ENCODE measurements at places on chromosomes 4 and X.

GRCh38 chr4:68319040-68319439, 30.9 kb downstream of the YTHDC1 start:
- no peak for DNase-seq

- DNase-seq = peak; percentile 3
Measured at GRCh38 chr4:10087152-10087791, 29.3 kb downstream of the WDR1 start.

DNA sequence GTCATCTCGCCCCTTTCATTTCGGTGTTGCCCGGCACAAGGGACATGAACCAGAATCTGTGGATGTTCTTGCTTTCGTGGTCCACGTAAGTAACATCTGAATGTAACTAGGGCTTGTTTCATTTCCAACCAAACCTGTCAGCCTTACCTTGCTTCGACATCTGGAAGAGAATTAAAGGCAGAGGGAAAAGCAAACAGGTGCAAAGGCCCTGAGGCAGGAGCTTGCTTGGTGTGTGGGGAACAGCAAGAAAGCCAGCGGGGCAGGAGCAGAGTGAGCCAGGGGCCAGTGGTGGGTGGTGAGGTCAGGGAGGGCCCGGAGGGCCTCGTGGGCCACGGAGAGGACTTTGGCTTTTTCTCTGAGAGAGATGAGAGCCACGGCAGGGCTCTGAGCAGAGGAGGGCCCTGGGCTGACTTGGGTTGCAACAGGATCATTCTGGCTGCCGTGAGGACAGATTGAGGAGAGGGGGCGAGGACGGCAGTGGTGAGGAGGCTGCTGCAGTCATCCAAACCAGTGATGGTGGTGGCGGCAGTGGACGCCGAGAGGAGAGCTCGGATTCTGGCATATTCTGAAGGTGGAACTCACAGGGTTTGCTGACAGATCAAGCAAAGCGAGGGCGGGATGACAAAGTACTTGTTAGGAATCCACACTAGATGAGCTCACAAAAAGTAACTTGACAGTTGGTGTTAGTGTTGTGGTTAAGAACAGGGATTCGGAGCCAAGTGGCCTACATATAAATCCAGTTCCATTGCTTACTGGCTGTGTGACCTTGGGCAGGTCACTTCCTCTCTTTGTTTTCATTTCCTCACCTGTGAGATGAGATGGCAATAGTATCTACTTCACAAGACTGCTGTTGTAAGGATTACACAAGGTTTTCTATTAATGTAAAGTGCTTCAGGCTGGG, 6.8 kb upstream of the WDR13 start:
- no peak for DNase-seq

GRCh38 chr4:120156120-120156718, 89.6 kb upstream of the MAD2L1 start:
- DNase-seq = no peak

GRCh38 chr4:80311130-80311529, 24.4 kb upstream of the CFAP299 start:
- no peak for DNase-seq

GRCh38 chrX:101117701-101118100, 19.7 kb downstream of the CENPI start:
- DNase-seq = no peak

- no peak for DNase-seq
Measured at GRCh38 chr4:99859618-99860017, 34.6 kb downstream of the LAMTOR3 start.

DNA sequence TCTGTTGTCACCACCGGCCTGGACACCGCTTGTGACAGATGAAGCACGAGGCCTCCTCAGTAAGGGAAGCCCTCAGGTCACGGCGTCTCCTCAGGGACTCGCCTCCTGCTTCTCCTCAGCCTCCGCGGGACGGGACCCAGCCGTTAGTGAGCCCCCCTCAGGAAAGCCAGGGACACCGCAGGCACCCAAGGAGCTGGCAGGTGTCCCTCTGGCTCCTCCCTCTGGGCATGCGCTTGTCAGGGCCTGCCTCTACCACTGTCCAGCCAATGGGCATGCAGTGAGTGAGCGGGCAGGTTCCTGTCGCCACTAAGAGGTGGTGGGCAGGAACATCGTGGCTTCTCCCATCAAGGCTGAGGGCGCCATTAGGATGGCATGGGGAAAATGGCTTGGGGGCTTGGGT, 23.5 kb upstream of the CT55 start:
- no peak for DNase-seq

- no peak for DNase-seq
Measured at GRCh38 chr4:114519368-114519767, 79.2 kb upstream of the UGT8 start.

DNA sequence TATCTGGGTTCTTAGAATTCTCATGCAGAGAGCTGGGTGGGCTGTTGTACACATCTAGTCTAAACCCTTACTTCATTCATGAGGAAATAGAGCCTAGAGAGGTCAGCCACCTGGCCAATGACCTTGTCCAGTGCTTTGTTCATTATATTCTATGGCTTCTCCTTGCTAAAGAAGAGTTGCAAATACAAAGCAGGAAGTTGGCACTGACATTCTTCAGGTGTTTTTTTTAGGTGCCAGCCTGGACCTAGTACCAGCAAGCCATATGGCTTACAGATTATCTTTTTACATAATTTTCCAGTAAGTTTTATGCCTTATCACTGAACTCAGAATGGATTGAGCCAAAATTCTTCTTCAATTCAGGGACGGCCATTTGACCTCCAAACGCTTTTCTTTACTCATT, 54.7 kb upstream of the PGM2 start:
- no peak for DNase-seq

All from CD4-positive, alpha-beta T cell treated with Interleukin-15 for 1 hour (primary cell).